ENCODE measurements at places on chromosomes 4 and X.

- no peak for DNase-seq
These were observed 48.1 kb downstream of the DCLK2 start for GRCh38 chr4:150126201-150126863.

- no peak for DNase-seq
These were observed 6.2 kb downstream of the HCFC1 start for GRCh38 chrX:153965406-153965805.

GRCh38 chr4:149884046-149884445 is 68.4 kb upstream of the IQCM start:
- DNase-seq, result no peak

DNA sequence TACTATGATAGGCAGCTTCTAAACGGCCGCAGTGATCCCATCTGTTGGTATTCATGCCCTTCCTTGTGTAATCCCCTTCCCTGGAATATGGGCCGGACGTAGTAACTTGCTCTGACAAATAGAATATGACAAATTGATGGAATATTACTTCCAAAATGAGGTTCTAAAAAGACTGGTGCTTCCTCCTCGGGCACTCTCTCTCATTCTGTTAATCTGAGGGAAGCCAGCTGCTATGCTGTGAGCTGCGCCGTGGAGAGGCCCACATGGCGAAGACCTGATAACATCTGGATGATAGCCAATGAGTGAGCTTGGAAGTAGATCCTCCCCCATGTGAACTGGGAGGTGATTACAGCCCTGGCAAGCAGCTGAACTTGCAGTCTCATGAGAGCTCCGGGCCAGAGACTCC is 27.2 kb upstream of the SLC25A4 start:
- no peak for DNase-seq

DNA sequence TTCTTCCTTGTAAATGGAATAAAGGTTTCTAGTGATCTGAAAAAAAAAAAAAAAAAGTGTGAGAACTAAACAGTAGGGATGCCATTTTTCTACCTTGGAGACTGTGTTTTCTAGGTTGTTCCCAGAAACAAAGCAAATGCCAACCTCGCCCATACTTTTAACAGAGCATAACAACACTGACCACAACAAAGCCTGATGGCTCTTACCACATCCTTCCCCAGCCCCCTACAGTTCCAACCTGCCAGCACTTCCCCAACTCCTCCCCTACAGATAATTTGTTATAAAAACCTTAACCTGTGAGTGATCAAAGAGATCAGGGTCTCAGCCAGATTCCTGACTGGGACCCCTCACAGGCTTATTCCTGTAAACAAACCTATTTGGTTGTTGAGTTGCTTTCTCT is 940.0 kb downstream of the SH3BGRL start:
- no peak for DNase-seq

GRCh38 chr4:80466618-80467017 is 131.1 kb downstream of the CFAP299 start:
- DNase-seq, result no peak

DNA sequence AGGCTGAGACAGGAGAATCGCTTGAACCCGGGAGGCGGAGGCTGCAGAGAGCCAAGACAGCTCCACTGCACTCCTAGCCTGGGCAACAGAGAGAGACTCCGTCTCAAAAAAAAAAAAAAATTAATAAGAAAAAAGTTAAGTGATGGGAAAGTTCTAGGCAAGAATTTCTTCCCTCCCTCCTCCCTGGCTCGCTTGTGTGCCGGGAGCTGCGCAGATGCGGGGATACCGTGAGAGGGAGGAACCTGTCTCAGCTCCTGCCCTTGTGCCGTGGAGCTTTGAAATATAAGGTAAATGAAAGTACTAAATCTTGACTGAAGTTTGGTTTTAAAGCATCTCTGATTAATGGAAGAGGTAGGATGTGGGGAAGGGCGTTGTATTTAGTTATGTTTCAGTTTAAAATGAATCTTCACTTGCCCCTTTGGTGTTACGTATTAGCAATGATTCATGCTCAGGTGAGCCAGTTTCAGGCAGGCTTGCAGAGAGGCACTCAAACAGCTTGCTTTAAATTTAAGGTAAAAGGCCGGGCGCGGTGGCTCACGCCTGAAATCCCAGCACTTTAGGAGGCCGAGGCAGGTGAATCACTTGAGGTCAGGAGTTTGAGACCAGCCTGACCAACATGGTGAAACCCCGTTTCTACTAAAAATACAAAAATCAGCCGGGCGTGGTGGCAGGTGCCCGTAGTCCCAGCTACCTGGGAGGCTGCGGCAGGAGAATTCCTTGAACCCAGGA is 1.4 kb upstream of the UFSP2 start:
- DNase-seq, result no peak

GRCh38 chr4:156659570-156659969 is 312.0 kb downstream of the PDGFC start:
- DNase-seq, result no peak

DNA sequence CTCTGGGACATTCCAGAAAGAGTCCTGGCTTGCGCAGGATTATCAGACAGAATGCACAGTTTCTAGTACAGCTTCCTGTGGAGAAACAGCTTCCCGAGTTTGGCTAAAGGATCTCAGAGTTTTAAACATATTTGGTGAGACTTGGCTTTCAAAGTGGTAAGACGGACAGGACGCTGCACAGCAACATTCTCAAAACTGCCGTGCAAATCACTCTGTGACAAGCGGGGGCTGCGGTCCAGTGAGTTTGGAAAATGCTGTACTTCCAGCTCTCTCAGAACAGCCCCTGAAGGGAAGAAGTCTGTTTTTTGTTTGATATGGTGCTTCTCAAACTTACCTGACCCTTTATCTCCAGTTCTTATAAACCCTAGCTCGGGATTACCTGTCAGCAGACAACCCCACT is 18.1 kb downstream of the LGI2 start:
- no peak for DNase-seq

GRCh38 chrX:39690541-39691415 is 407.0 kb downstream of the BCOR start:
- no peak for DNase-seq

DNA sequence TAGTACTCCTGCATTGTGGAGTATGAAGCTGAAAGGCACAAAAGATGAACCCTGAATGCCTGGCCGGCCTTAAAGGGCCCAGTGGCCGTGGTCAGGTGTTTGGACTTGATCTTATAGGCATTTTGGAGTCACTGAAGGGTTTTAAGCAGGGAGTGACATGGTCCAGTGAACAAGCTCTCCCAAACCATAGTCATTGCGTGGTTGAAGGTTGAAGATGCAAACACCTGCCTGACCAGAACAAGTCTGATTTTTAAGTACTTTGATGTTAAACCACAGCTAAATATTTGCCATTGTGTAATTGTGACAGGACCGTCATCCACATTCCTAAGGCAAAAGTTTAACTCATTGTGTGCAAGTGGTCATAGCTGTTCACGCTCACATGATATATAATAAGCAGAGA is 3.3 kb downstream of the STK32B start:
- no peak for DNase-seq

- no peak for DNase-seq
These were observed 40.5 kb upstream of the OGT start for GRCh38 chrX:71492231-71493065.

- DNase-seq, result no peak
These were observed 1.5 kb upstream of the TACR3 start for GRCh38 chr4:103721251-103721650.

DNA sequence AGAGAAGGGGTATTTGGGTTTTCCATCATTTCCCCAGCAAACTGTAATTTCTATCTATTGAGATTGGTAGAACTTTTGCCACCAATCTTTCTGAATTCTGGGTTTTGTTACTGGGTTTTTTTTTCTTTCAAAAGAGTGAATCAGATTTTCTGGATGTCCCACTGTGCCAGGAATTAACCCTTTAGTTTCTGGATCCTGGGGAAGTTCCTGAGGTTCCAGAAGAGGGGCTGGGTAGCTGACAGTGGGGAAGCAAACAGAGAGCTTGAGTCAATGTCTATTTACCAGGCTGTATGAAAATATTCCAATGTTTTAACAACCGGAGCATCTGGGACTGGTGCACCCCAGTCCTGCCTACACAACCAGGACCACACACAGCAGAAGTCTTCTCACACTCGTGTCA is 25.8 kb upstream of the SOD3 start:
- no peak for DNase-seq

- no peak for DNase-seq
These were observed 522.5 kb upstream of the AGA start for GRCh38 chr4:177964693-177965168.

DNA sequence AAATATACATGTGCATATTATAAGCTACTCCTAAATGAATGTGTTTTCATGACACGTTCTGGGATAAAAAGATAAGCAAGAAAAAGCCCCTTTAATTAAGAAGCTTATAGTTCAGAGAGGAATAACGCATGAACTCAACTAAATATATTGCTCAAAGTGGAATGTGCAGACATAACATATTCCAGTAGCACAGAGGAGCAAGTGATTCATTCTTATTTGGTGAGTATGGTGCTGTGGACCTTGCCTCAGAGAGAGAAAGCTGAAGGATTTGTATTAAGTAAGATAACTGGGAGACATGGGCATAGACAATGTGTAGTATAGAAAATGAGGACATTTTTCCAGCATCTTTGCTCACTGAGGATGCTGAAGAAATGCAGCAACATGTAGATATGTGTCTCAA is 76.8 kb downstream of the CFAP299 start:
- no peak for DNase-seq

DNA sequence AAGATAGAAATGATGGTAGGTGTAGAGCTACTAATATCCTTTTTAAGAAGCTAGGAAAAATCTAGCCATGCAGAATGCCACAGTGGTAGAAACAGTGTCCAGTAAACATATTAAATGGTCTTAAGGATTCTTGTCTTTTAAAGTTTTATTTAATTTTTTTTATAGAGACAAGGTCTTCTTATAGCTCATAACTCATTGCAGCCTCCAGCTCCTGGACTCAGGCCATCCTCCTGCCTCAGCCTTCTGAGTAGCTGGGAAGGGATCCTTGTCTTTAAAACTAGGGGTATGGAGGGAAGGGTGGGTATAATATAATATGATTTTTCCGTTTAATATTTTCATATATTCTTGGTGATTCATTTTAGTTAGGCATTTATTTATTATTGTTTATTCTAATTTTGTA is 3.8 kb downstream of the TMEM165 start:
- DNase-seq, result no peak

- DNase-seq, result no peak
These were observed 68.3 kb upstream of the PRPS1 start for GRCh38 chrX:107560041-107560440.

DNA sequence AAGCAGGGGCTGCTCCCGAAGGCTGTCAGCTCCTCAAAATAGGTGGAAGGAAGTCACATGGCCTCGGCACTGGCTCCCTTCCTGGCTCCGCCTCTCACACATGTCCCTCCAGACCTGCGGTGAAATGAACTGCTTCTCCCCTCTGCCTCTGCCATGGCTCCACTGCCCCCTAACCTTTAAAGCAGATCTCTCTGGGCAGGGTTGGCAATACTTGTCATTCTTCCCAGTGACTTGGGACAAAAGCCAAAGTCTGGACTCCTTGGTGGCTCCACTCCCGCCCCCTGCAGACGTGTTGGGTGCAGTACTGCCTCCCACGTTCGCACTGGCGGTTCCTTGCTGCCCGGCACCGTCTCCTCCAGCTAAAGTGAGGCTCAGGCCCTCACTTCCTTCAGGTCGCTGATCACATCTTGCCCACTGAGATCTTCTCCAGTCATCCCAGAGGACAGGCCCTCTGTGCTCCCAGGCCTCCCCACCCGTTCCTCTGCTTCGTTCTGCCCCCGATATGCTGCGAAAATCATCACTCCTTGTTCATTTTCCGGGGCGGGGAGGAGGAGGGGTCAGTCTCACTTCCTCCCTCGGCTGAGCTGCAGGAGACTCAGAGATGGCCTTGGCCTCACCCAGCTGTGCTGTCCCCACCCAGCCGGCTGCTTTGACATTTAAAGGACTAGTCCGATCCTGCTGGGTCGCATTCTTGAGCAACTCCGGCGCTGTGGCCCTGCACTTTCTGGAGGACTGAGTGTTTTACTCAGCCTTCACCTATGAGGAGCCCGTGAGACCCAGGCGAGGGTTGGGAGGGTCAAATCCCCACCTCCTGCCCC is 97.4 kb downstream of the PHKA2 start:
- DNase-seq, result peak; percentile 5

DNA sequence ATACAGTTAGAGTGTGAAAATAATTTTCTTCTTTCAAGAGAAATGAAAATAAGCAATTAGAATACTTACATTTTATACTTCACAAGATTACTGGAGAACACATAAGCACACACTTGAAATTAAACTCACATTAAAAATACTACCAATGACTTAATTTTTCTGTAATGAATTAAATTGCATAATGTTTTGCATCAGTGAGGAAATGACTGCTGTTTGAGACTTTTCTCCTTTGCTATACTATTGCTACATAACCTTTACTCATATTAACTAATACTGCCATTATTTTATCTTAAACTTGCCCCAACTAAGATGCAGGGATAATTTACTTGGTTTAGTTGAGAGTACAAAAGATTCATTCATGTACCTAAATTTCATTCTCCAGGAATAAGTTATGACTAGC is 590.9 kb downstream of the ARAP2 start:
- no peak for DNase-seq

DNA sequence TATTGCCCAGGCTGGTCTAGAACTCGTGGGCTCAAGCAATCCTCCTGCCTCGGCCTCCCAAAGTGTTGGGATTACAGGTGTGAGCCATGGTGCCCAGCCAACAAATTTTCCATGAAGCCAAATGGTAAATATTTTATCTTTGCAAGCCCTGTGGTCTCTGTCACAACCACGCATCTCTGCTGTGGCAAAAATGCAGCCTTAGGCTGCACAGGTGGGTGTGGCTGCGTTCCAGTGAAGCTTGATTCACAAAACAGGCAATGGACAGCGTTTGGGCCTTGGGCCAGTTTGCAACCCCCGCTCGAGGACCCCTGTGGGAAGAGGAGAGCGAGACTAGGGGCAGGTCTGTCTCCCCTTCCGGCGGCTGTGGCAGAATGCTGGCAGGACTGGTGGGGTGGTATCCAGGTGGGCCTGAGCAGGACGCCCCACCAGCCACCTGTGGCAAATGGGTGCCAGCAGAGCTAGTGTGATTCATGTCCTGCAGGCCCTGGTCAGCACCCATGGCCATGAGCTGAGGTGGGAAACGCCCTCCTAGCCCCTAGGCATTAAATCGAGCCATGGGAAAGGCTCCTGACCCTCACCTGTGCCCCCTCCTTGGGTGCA is 19.7 kb downstream of the HTRA3 start:
- DNase-seq, result no peak

- DNase-seq, result no peak
These were observed 166.4 kb upstream of the SFRP2 start for GRCh38 chr4:153955327-153955726.

- no peak for DNase-seq
These were observed 356.2 kb downstream of the GRIA2 start for GRCh38 chr4:157576671-157577217.

- DNase-seq, result no peak
These were observed 344.0 kb downstream of the ACTRT1 start for GRCh38 chrX:127708155-127708554.

GRCh38 chr4:78217557-78217956 is 160.4 kb downstream of the FRAS1 start:
- no peak for DNase-seq

GRCh38 chrX:131305926-131306325 is 16.8 kb upstream of the IGSF1 start:
- no peak for DNase-seq

- DNase-seq, result peak; percentile 42
These were observed 9.9 kb downstream of the TNIP2 start for GRCh38 chr4:2745981-2746806.

All from stimulated activated CD8-positive, alpha-beta memory T cell treated with anti-CD3 and anti-CD28 coated beads, Interleukin-7, amount 100 ng/mL, for 1 hour (primary cell).